ENCODE measurements at places on chromosomes 1 and 21.

GRCh38 chr1:11483581-11484320, 4.8 kb downstream of the DISP3 start:
- no peak for DNase-seq

DNA sequence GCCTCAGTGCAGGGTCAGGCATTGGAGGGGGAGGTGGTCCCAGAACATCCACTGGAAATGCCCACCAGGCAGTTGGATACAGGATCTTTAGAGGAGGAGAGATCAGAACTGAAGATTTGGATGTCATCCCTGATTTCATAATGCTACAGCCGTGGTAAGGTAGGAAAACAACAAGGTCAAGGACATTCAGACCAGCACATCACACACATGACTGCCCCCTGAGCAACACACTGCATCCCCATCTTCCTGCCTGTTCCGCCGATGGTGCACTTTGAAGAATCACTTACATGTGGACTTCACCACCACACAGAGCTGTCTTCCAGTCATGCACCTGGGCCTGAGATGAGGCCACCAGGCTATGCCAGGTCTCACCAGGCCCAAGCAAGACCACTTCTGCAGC, 16.7 kb downstream of the KIAA1614 start:
- DNase-seq: no peak

DNA sequence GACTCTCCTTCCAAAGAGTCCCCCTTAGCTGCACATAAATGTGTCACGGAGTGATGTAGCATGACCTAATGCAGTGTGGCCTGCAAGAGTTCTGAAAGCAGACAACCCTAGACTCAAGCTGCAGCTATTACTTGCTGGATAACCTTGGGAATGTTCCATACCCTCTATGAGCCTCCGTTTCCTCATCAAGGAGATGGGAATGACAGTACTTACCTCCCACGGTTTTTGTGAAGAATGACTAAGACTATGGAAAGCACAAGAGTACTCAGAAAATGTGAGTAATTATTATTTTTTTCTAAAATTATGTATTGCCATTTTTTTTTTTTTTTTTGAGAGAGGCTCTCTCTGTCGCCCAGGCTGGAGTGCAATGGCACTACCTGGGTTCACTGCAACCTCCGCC, 3.0 kb downstream of the TTC39A start:
- no peak for DNase-seq

DNA sequence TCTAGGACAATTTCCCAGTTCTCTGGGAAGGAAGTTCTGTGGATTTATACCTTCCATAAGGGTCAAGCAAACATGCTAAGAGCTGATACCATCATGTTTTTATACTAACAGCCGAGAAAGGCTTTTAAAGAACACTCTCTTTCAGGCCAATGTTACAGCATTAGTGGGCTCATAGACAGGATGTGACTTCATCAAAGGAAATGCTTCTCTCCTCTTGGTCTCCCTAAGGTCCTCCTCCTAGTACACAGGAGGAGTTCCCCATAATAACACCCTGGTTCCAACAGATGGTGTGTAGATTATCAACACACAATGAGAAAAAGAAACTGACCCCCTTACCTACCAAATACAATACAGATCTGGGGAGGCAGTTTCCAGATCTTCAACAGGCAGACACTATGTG, 26.7 kb upstream of the GLIS1 start:
- DNase-seq: no peak

GRCh38 chr1:228405200-228405978, 1.2 kb downstream of the TRIM11 start:
- no peak for DNase-seq

GRCh38 chr1:94401206-94401605, 17.0 kb upstream of the ABCD3 start:
- DNase-seq: no peak

- DNase-seq: no peak
Measured at GRCh38 chr1:35210321-35211119, 17.6 kb upstream of the SFPQ start.

DNA sequence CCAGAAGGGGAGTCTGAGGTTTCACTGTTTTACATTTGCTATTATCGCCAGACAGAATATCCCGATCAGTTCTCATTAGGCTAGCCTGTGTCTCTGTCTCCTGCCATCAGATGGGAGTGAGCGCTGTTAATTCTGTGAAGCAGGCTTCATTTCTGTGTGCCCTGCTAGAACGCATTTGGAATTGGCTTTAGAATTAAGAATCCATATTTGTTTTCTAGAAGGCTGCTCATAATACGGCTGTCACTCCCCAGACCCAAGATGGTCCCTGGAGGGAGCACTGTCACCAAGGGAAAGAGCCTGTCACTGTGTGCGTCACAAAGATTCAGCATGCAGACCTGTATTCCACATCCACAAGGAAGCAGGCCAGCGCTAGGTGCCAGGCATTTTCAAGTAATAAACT, 49.2 kb downstream of the CASQ2 start:
- DNase-seq: no peak

DNA sequence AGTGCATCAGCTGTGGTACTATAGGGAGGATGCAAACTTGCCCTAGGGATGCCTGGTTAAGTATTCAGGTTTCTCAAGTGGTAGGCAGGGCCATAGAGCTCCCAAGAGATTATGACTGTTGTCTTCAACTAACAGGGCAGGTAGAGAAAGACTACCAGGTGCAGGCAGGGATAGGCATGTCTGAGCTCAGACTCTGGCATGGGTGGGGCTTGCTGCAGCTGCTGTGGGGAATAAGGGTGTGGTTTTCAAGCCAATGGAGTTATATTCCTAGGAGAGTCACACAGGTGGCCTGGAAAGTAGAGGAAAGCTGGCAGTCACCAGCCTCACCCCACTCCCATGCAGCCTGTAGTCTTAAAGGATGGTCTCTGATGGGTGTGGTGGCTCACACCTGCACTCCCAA, 673.4 kb upstream of the ADGRL4 start:
- DNase-seq: no peak

DNA sequence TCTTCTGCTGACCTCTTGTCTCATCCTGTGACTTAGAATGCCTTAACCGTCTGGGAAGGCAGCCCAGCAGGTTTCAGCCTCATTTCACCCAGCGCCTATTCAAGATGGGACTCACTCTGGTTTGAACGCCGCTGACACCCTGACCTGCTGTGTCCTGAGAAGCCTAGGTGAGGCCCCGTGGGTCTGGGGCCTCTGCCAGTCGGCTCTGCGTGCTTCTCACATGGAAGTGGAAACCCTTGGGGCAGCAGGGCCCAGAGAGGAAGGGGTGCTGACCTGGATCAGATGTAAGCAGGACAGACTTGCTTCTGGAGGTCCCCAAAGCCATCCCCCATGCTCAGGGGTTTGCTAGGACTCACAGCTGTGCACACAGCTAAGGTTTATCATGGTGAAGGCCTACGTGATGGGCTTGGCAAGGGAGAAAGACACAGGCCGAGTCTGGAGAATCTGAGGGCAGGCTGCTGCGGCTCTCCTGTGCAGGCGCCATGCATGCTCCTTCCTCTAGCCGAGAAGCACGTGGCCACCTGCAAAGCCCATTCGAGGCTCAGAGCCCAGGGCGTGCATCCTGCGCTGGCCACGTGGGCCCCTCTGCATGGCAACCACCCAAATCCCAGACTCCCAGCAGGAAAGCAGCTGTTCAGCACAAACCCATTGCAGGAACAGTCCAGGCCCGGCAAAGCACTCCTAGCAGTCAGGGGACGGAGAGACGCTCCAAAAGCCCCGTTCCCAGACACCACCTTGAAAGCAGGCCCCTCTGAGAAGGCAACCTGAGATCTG, 3.8 kb downstream of the TRPM2 start:
- DNase-seq: no peak

GRCh38 chr1:30360281-30360680, 363.1 kb downstream of the MATN1 start:
- DNase-seq: no peak

DNA sequence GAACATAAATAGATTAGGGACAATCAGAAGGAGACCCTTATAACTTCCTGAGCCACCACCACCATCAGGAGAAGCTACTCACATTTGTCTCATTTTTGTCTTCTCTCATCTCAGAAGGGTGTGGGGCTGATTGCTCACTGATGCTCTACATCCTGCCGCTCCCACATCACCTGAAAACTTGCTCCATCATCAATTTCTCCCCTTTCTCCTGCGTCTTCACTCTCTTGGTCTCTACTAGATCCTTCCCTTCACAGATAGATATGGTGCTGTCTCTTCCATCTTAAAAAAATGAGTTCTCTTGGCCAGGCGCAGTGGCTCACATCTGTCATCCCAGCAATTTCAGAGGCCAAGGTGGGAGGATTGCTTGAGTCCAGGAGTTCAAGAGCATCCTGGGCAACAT, 38.4 kb downstream of the C1orf216 start:
- DNase-seq: no peak

- DNase-seq: no peak
Measured at GRCh38 chr21:31143036-31143435, 104.8 kb upstream of the KRTAP19-8 start.

DNA sequence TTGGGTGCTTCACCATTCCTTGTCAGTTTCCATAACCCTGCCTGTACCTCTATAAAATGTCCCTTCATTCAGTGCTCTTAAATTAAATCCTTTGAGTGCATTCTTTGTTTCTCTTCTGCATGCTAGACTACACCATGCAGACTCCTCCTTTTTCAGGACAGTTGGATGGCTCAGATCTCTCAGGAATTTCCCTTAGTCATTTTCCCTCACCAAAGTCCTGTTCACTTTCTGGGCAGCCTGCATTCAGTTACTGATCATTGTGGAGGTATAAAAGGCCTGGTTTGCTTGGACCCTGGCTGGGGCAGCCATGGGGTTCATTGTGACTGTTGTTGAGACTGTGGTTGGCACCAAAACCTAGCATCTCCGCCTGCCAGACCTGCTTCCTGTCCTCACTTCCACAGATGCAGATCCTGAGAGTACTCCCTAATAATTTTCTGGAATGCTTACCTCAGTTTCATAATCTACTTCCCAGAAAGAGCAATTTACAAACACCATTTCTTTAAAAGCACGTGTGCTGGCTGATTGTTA, 88.4 kb downstream of the PDE4B start:
- no peak for DNase-seq

DNA sequence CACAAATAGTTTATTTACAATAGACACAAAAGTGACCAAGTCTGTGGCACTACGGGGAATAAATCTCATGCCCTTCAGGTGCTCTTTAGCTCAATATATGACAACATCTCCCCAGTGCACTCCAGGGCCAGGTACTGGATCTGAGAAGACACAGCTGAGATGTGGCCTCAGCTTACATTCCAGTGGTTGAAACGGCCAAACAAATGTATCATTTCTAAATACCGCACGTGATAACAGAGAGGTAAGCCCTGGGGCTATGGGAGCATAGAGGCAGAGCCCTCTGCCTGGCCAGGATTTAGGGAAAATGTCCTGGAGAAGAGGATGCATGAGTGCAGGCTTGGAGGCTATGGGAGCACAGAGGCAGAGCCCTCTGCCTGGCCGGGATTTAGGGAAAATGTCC, 630.5 kb downstream of the SMYD3 start:
- no peak for DNase-seq

GRCh38 chr1:241749041-241749944, 97.2 kb downstream of the WDR64 start:
- no peak for DNase-seq

GRCh38 chr1:201715801-201716741, 112.9 kb upstream of the IPO9 start:
- DNase-seq: no peak

DNA sequence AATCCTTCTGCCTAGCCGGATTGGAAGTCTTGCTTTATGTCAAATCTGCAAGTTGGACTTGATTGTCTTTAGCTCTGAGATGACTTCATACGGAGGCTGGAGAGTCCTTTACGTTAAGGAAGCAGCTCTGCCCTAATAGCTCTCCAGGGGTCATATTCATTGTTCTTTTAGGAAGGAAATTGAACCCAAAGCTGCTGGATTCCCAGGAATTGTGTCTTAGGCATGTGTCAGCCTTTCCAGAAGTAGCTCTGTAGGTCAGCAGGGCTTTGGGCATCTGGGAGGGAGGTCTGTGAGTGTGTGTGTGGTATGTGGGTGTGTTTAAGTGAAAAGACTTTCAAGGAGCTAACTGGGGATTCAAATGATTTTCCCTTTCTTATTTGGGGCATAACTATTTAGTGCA, 82.4 kb downstream of the ABCA4 start:
- no peak for DNase-seq

- no peak for DNase-seq
Measured at GRCh38 chr1:156247460-156248322, at the start of gene PAQR6. Gene PAQR6 (minus strand): TSS chr1:156248056. CDS start chr1:156246731, 1,325 bp downstream.

DNA sequence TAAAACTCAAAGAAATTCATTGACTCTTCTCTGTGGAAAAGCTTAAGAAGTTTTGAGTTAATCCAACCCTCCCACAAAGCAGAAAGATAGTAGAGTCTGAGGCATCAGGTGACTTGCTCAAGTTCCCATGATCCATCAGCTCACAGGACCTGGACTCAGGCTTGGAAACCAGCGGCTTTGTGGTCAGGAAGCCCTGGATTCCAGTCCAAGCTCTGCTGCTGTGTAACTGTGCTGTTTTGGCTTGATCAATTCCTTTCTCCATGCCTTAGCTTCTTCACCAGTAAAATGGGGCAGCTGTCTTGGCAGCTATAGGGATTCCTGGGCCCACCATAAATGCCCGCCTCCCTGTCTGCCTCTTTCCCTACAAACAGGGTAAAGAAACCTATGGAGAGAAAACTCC, 180.2 kb downstream of the HIVEP3 start:
- DNase-seq: no peak

GRCh38 chr1:170291516-170291915, 145.8 kb downstream of the NTMT2 start:
- DNase-seq: no peak

- no peak for DNase-seq
Measured at GRCh38 chr21:45252448-45252925, 35.2 kb downstream of the POFUT2 start.

GRCh38 chr21:14080040-14080763, 130.6 kb downstream of the LIPI start:
- DNase-seq: no peak

- DNase-seq: no peak
Measured at GRCh38 chr21:35448876-35449599, 399.9 kb upstream of the RUNX1 start.

- DNase-seq: no peak
Measured at GRCh38 chr21:33480481-33481103, 818 bp upstream of the TMEM50B start.

DNA sequence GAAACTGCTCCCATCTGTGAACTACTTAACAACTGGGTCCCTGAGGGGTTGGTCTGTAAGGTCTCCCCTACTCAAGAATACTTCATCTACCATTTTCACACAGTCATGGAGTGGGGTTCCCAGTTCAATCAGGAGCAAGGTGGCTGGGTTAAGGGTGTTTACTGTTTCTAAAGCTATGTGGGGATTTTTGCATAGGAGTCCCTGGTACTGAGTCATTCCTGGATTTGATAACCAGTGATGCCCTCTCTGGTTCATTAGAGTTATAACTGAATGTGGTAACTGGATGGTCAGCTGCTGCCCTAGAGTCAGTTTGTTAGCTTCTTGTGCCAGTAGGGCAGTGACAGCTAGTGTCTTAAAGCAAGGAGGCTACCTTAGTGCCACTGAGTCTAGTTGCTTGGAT, 29.4 kb upstream of the KCNJ15 start:
- no peak for DNase-seq
